Hematopoietic multipotent progenitor cell treated with erythropoietin and hydrocortisone succinate and interleukin-3 and kit ligand, for 6 days (in vitro differentiated cells): ENCODE measurements at places on chromosomes 7 and 10.

DNA sequence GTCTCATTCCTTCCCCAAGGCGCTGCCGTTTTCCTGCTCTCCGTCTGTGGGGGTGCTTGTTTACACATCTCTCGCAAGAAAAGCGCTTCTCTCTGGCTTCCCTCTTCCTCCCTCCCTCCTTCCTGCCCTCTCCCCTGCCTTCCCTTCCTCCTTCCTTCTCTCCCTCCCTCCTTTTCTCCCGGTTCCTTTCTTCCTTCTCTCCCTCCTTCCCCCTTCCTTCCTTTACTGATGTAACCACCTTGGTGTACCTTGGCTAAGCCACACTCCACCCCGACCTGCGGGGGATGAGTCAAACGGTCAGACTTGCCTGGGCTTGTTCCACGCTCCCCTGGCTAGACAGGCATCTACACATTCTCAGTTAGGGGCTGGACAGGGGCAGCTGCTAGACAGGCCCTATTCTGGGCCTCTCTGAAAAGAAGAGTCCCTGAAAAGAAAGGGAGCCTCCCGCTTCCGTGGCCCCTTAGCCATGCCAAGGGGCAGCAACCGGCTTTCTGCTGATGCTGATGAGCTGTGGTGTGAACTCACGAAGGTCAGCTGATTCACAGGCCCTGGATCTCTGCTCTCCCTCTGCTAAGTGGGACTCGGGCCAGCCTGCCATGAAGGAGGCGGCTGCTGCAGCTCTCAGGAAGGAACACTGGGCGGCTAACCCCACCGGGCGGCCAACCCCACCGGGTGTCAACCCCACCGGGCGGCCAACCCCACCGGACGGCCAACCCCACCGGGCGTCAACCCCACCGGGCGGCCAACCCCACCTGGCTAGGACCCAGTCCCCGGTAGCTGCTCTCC lies 216.8 kb downstream of the TCERG1L start:
- no peak for DNase-seq

GRCh38 chr7:136063326-136063666 lies 86.1 kb upstream of the MTPN start:
- DNase-seq: no peak

DNA sequence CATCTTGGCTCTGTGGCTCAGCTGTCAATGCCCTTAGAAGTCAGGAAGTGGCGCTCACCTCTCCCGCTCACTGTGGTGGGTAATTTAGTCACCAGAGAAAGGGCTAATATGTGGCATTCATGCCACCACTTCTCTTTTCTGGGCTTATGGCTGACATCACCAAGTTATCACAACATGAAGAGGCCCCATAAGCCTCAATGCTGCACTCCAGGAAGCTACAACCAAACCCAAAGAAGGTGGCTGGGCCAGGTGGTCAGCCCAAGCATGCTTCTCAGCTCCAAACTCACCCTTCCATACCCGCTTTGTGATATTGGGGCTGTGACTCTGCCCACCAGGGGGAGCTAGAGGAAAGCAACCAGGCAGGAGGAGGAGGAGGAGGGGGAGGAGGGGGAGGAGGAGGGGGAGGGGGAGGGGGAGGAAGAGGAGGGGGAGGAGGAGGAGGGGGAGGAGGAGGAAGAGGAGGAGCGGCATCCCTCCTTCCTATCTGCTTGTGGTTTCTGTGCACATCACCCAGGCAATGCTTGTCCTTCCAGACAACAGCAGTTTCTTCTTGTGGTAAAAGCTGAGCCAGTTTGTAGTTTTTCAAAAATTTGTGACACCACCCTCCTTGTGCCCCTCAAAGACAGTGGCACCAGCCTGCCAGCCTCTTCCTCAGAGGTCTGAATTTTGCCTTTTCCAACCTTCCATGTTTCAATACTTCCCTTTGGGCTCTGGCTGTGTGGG lies 42.1 kb downstream of the CYP26A1 start:
- peak; percentile 83 for DNase-seq

- DNase-seq: no peak
These were observed 82.7 kb downstream of the REEP3 start for GRCh38 chr10:63603709-63604445.

GRCh38 chr10:61984803-61985418 lies 83.4 kb downstream of the ARID5B start:
- no peak for DNase-seq

DNA sequence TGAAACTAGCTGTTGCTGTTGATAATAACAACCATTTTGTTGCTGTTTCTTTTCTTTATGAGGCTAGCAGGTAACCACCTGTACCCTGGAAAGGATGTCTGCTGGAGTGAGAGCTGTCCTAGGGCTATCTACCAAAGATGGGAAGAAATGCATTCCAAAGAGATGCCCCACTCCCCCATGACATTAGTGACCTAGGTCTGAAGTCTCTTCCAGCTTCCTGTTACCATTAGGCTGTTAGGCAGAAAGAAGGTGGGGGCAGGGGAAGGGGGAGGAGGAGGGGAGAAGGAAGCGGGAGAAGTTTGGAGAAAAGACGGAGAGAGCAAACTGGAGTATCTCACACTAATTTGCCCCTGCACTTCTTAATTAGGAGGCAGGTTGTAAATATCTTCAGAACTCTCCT lies 118.5 kb downstream of the ABLIM1 start:
- no peak for DNase-seq

DNA sequence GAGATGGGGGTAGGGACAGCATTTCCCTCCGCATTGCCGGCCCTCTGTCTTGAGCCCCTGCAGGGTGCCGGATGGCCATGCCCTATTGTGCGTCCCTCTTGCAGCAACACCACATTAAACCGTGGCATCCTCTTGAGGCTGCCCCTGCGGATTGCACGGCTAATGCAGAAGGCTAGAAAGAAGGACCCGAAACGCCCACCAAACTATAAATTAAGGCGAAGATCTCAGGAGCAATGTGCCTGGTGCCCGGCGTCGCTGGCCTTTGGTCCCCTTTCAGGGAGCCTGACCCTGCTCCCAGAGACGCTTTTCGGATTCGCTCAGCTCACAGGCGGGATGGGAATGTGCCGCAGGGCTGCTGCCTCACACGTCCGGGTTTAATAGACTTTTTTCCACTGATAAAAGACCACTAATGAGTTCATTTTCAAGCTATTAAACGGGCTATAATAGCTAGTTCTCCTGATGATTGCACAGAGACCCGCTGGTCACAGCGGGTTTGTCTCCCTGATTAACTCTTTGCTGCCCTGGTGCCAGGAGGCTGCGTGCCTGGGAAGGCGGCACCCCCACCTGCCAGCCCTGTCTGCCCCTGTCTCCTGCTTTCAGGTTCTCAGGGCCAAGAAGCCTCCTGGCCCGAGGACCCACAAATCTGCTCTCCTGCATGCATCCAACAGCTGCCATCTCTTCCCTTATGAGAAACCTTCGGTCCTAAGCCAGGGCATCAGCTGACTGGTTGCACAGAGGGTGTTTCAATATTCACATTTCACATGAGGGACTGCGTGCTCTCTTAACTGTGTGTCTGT lies 128.3 kb downstream of the ADARB2 start:
- DNase-seq: no peak
